ENCODE measurements at places on chromosomes 12 and 14. TPM values are rescaled to one million over a fixed set of nuclear protein-coding genes. Genes with fewer than 3 reads are reported as not detected.

Gene SLCO1B3
- not detected for total RNA-seq

Gene IL22
- total RNA-seq: not detected

Gene FOXN4
- total RNA-seq: not detected

Gene ADAMTS20
- not detected for total RNA-seq

Gene RAB2B
- 32.7 TPM for total RNA-seq

Gene LRTM2
- total RNA-seq: not detected

Gene KLRC1
- total RNA-seq: not detected

Gene RTL1
- not detected for total RNA-seq

Gene ESRRB
- not detected for total RNA-seq

Gene SLC4A8
- total RNA-seq: 1.6 TPM

Gene KRT76
- total RNA-seq: not detected

Gene CEBPE
- not detected for total RNA-seq

Gene FOXG1
- not detected for total RNA-seq

Gene NRL
- total RNA-seq: 0.76 TPM

Gene NFE2
- not detected for total RNA-seq

Gene NPFF
- total RNA-seq: not detected

Gene SUSD6
- 9.1 TPM for total RNA-seq

Gene VTI1B
- total RNA-seq: 46.1 TPM

Gene POTEM
- total RNA-seq: not detected

Gene FAM90A1
- 0.15 TPM for total RNA-seq

Gene VRTN
- not detected for total RNA-seq

Gene OTX2
- not detected for total RNA-seq

Gene HOXC5
- total RNA-seq: not detected

Gene KRT85
- total RNA-seq: not detected

Gene LPCAT3
- total RNA-seq: 4.9 TPM

Gene PZP
- total RNA-seq: 0.97 TPM

Gene PLCZ1
- under 0.01 TPM for total RNA-seq

Gene TSFM
- 30.7 TPM for total RNA-seq

Data from epithelial cell of umbilical artery (primary cell).